Ascending aorta (tissue), 2 donors: ENCODE measurements at places on chromosomes 6 and 20. TPM values are rescaled to one million over a fixed set of nuclear protein-coding genes. Genes with fewer than 3 reads are reported as not detected.

GRCh38 chr6:30572148-30572547 is 906 bp downstream of the ABCF1 start:
- no peak for DNase-seq

DNA sequence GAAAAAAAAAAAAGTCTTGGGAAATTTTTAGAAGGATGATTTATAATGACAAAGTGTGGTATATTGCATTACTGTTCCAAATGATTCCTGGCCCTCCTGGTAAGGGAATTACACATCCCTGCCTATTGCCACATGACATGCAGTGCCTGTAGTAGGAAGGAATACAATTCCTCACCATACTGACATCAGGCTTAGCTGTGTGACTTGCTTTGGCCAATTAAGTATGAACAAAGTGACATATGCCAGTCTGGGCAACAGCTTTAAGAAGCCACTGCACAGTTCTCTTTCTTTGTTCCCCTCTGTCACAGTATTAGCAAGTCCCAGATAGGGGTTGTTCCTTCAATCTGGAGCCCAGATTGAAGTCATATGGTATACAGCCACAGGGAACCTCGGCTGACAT is 100.5 kb downstream of the KIF13A start:
- no peak for DNase-seq

DNA sequence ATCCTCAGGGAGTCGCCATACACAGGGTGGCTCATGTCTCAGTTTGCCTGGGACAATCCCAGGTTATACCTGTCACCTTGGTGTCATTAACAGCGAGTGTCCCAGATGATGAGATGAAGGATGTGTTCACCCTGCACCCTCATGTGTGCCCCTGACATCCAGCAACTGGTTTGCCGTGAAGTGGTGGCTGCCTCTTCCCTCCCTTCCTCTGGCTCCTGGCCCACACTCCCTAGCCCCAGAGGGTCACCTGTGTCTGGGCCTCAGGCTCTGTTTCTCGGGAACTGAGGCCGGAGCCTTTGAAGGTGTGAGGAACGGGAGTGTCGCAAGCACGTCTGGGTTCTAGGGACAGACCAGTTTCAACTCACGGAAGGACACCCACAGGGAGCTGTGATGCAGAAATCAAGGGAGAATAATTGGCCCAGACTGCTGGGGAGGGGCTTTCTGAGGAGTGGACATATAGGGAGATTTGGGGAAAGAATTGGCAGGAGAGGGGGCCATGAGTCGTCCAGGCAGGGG is 35.8 kb upstream of the PHACTR3 start:
- DNase-seq = peak; percentile 40

GRCh38 chr20:39738651-39739050 is 776.5 kb downstream of the DHX35 start:
- DNase-seq = no peak

- DNase-seq = no peak
Measured at GRCh38 chr20:4358552-4358951, 343.2 kb upstream of the RNF24 start.

- DNase-seq = no peak
Measured at GRCh38 chr6:108710551-108710950, 137.7 kb upstream of the ARMC2 start.

DNA sequence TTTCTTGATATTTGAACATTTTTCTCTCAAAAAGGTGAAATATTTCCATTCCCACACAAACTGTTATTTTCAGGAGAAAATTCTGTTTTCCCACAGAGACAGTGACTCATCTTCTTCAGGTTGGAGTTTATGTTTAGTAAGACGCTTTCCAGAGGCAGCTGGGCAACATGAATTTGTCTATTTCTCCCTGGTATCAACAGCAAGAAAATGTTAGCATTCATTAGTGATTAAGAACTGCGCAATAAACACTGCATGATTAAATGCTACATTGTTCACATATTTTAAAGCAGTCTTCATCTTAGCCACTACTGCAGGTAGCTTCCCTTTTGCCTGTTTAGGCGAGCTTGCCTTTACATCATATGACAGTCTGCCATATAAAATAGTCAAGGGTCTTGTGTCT is 295.7 kb downstream of the C6orf118 start:
- DNase-seq = no peak

DNA sequence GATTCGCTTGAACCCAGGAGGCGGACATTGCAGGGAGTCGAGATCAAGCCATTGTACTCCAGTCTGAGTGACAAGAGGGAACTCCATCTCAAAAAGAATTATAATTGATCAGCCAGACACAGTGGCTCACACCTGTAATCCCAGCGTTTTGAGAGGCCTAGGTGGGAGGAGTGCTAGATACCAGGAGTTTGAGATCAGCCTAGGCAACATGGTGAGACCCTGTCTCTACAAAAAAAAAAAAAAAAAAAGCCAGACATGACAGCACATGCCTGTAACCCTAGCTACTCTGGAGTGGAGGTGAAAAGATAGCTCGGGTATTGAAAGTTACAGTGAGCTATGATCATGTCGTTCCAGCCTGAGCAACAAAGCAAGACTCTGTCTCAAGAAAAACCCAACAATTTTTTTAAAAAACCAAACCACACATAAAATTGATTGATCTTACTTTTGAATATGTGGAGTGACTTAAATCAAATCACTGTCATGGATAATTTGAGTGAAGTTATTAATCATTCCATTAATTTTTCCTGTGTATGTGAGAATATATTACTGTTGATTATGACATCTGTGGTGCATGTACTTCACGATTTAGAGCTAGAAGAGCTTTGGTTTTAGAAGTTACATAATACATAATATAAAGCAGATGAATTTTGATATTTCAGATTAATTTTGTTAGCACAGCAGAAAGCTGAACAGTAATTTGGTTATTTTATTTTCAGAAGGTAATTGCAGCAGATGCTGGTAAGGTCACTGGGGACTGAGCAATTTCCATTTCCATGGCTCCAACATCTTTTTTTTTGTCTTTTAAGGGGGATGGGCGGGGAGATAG is 34.4 kb downstream of the NCOA7 start:
- DNase-seq = no peak

DNA sequence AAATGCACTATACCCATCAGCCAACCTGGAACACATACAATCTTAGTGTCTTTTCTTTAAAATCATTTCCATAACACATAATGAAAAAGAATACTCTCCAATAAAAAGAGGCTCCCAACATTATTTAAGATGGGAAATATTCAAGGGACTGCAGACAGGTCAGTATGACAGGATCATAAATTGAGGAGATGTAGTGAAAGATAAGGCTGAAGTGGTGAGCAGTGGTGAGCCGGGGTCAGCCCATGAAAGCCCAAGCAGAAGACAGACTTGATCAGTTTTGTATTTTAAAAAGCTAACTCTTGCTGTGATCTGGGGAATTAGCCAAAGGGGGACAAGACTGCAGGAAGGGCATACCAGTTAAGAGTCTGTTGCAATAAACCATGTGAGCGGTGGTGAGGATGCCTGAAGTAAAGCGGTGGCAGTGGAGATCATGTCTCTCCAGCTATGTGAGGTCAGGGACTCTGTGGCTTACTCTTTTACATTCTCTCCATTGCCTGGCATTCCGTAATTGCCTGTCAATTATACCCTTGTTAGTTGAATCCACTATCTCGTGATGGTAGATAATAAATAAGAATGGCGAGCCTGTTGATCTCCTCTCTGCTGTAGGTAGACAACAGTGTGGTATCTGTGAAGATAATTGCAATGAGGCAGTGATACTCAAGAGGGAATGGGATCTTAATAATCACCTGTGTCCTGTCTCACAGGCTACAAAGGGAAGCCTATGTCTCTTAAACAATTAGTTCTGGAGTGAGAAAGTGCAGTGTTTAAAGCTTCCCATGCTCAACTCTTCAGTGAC is 97.4 kb downstream of the FILIP1 start:
- no peak for DNase-seq

DNA sequence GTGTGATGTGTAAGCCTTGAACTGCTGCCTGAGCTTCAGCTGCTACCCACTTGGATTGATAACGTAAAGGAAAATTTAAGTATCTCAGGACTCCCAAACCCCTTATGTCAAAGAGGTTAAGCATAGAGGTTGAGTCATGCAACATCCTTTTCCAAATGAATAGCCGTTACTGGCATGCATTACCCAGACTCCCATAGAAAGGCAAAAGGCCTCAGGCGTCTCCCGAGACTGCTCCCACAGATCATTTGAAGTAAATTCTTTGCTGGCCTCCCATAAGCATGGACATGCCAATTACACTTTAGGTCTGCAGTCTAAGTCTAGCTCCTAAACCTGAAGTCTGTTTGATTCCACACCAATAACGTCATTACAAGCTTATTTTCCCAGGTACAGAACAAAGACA is 14.7 kb downstream of the IPCEF1 start:
- no peak for DNase-seq

- no peak for DNase-seq
Measured at GRCh38 chr6:131367206-131367873, 205.7 kb upstream of the ARG1 start.

DNA sequence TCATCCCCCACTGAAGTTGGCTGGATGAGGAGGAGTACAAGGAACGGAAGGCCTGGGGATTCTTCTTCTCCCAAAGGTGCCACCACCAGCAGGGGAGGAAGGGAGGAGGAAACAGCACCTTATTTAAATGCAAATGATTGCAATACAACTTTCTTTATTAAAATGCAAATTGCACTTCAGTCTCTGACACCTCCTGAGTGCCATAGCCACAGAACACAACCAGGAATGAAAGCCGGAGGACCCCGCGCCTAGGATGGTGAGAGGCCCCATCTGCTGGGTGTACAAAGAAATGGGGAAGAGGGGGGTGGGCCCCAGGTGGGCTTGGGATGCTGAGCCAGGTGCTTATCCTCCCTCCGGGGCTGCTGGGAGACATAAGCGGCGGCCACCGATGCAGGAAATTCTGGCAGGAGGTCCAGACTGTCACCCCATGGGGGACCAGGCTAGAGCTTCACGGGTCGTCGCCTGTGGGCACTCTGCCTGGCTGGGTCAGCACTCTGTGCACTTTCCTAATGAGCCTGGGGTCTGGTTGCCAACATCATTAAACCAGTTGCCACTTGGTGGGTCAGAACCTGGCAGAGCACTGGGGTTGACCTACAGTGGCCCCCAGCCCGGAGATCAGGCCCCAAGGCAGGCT is 154.2 kb upstream of the MLN start:
- no peak for DNase-seq

GRCh38 chr6:48136856-48137255 is 25.9 kb upstream of the PTCHD4 start:
- DNase-seq = no peak

- DNase-seq = no peak
Measured at GRCh38 chr6:33254591-33254990, 17.1 kb downstream of the VPS52 start.

GRCh38 chr6:10420546-10421157 is 5.8 kb upstream of the TFAP2A start:
- DNase-seq = no peak

- no peak for DNase-seq
Measured at GRCh38 chr6:84172574-84172973, 54.9 kb downstream of the CEP162 start.

DNA sequence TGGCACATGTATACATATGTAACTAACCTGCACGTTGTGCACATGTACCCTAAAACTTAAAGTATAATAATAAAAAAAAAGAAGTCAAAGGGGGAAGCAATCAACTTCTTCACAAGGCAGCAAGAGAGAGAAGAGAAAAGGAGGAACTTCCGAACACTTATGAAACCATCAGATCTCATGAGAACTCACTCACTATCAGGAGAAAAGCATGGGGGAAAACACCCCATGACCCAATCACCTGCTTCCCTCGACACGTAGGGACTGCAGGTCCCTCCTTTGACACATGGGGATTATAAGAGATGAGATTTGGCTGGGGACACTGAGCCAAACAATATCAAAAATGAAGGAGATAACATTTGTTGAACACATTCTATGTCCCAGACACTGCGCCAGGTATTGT is 94.8 kb upstream of the PHACTR1 start:
- no peak for DNase-seq

GRCh38 chr20:39282619-39283092 is 320.5 kb downstream of the DHX35 start:
- DNase-seq = no peak

GRCh38 chr20:24963672-24964505 is 14.8 kb downstream of the CST7 start:
- no peak for DNase-seq

DNA sequence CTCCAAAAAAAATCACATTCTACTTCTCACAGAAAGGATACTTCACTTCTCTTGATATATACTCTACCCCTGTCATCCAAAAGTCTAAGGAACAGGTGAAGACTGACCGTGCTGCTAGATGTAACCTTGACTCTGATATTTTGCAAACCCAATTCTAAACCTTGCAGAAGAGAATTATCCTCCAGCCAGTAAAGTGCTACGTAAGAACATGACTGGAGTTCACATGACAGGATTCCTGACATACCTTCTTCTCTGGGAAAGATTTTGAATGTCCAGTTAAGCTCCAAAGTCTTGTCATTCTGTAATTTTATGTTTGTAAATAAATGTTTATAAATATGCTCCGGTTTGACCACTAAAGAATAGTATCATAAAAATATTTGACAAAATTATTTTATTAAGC is 35.8 kb downstream of the BTBD9 start:
- no peak for DNase-seq

DNA sequence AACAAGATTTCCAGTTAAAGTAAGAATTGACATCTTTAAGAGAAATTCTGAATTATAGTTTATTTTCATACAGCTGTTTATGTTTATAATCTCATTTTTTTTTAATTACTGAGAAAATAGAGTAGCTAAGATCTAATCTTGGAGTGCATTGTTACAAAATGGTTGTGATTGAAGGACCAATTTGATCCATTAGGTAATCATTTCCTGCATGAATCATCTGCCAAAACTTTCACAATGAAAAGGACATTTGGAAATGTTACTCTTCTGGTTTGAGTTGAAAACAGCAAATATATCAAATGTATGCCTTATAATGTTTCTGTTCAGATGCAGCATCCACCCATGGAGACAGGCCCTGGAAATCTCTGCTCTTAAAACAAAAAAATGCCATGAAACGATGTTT is 19.0 kb downstream of the TUBB2A start:
- DNase-seq = no peak

DNA sequence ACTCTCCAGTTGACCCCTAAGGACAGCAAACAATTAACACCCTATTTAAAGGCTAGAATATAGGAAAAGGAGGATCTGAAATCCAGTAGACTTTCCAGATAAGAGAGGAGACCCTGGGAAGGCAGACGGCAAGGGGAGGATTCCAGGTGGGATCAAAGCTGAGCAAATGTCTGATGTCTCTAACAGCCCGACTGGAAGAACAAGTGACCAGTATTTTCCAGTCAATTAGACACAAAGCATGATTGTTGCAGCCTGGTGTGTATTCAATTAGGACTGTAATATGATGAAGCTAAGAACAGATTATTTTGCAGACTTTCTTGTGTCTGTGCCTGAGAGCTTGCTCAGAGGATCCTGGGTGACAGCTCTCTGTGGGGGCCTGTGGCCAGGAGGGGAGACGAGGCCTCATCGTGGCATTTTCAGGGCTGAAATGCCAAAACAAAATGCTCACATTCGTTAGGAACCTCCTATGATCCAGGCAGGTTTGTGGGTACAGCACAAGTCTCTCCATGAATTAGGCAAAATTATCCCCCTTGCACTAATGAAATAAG is 471.8 kb upstream of the AGPAT4 start:
- DNase-seq = no peak

The PSORS1C1 gene
- not detected for total RNA-seq

The TRIM31 gene
- not detected for total RNA-seq

The ZBTB12 gene
- total RNA-seq = 7.3 TPM

The SGK2 gene
- total RNA-seq = 0.32 TPM

The INSM1 gene
- total RNA-seq = not detected

The HSPA1L gene
- not detected for total RNA-seq

The RIPOR2 gene
- total RNA-seq = 49.0 TPM

The BMP5 gene
- total RNA-seq = not detected

The TRIM40 gene
- total RNA-seq = not detected

The KCNS1 gene
- total RNA-seq = not detected

The TFB1M gene
- total RNA-seq = 2.9 TPM
